ENCODE measurements at places on chromosomes 11 and 22.

GRCh38 chr11:33733980-33734379, 2.2 kb downstream of the CD59 start:
- DNase-seq: no peak

- DNase-seq: no peak
Measured at GRCh38 chr22:16957781-16958180, 50.2 kb downstream of the GAB4 start.

DNA sequence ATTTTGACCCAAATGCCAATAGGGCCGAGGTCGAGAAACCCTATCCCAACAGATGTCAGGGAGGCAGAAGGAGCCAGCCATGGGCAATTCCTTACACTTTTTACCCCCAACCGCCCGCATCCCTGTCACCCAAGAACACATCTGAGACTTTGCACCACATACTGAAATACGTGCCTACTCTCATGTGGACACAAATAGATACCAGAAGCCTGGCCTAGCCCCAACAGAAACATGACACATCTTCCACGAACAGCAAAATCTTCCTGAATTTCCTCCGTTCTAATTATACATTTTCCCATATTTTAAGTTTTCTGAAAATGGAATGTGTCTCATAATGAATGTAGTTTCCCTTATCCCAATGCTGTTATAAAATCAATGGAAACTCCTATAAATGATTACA, 64.7 kb downstream of the SLC1A2 start:
- no peak for DNase-seq

- no peak for DNase-seq
Measured at GRCh38 chr11:100356035-100356434, 331.1 kb upstream of the ARHGAP42 start.

Measured in effector CD8-positive, alpha-beta T cell (primary cell).